ENCODE measurements at places on chromosomes 11 and 22. TPM values are rescaled to one million over a fixed set of nuclear protein-coding genes. Genes with fewer than 3 reads are reported as not detected.

Gene KIRREL3
- polyA plus RNA-seq, result 1.8 TPM

Gene ZP1
- polyA plus RNA-seq, result not detected

Gene OR52A1
- polyA plus RNA-seq, result not detected

Gene TBX10
- not detected for polyA plus RNA-seq

Gene C22orf23
- 0.37 TPM for polyA plus RNA-seq

Measured in fibroblast of lung (primary cell).